ENCODE measurements at places on chromosomes 7 and 10.

- DNase-seq = no peak
These were observed 26.5 kb downstream of the MRC1 start for GRCh38 chr10:17835688-17836087.

DNA sequence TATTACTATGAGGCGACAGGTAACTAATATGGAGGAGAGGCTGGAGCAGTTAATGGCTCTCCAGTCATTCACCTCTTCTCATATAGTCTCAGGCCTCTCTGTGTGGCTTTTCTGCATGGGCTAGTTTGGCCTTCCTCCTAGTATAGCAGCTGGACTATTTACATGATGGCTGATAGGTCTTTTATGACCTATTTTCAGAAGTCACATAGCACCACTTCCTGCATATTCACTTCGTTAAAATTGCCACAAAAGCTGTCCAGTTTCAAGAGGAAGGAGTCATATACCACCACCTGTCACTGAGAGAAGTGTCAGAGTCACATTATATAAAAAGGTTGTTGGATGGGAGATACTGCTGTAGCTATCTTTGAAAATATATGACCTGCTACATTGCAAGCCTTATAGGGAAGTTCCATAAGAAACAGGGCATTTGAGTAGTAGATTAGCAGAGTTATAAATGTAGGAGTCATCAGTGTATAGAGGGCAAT is 8.0 kb upstream of the DMTF1 start:
- no peak for DNase-seq

DNA sequence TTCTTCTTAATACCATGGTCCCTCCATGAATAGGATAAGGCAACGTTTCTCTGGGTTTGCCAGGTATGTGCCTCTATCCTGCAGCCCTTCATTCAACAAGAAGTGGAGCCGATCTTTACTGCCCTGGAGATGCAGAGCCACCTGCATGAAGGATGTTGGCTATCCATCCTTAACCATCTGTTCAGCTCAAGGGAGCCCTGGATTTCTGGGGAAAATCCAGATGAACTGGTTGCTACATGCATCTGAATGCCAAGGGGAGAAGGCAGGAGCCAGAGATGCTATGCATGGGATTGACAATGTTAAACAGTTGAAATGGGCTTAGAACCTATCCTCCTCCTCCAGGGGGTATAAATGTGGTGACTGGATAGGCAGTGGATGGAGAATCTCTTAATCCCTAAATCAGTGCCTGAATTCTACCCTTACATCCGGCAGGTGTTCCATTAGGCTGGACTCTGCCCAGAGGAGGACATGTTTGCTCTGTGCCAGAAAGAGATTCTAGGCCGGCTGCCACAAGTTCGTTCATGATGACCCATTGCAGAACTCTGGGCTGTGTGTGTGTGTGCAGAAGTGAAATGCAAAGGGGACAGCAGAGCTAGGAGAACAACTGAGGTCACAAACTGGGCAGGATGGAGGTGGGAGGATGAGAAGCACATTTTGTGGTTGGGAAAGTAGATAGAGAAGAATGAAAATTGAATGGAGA is 15.6 kb downstream of the CPED1 start:
- DNase-seq = no peak

DNA sequence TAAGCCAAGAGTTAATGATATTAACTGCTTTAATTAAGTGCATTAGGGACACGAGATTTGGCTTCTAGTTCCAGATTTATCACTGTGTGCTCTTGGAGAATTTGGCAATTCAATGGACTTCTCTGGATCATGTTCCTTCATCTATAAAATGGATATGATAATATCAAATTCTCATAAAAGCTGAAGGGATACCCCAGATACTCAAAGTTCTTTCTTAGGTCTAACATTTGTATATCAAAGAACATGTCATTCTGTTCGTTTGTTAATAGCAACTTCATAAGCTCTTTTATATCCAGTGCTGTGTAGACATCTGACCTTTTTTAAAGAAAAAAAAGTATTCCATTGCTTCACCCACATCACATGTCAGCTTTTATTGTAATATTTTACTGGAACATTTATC is 54.6 kb upstream of the HDAC9 start:
- no peak for DNase-seq

DNA sequence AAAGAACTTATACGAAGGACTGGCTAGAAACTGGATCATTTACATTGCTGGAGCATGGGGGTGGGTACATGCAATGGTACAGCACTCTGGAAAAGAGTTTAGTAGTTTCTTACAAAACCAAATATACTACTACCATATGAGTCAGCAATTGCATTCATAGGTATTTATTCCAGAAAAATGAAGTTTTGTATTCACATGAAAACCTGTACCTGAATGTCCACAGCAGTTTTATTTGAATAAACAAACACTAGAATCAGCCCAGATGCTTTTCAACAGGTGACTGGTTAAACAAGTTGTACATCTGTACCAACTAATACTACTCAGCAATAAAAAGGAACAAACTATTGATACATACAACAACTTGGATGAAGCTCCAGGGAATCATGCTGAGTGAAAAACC is 3.4 kb downstream of the SCIN start:
- DNase-seq = no peak

- DNase-seq = no peak
These were observed 121.8 kb downstream of the CAMK1D start for GRCh38 chr10:12471135-12471534.

GRCh38 chr7:135855846-135856245 is 107.2 kb upstream of the FAM180A start:
- DNase-seq = peak; percentile 23
